ENCODE measurements at places on chromosomes 16 and 17.

GRCh38 chr17:4551796-4552525 lies 3.2 kb downstream of the MYBBP1A start:
- no peak for DNase-seq

DNA sequence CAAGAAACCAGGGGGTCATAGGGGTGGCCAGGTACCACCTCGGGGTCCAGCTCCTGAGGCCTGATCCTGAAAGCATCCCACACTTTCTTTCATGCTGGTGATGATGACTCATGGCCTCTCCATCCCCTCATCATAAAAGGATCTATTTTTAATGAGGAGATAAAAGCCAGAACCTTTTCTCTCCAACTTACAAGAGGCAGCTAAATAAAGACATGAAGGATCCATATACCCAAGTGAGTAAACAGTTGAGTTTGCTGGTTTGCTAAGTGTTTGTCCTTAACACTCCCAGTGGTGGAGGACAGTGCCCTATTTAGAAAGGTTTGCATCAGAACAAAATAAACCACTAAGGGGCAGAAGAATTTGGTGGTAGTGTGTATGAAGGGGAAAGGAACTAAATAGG lies 383.8 kb downstream of the GRIN2A start:
- no peak for DNase-seq

GRCh38 chr17:47924785-47925677 lies 16.3 kb upstream of the PNPO start:
- DNase-seq: no peak

DNA sequence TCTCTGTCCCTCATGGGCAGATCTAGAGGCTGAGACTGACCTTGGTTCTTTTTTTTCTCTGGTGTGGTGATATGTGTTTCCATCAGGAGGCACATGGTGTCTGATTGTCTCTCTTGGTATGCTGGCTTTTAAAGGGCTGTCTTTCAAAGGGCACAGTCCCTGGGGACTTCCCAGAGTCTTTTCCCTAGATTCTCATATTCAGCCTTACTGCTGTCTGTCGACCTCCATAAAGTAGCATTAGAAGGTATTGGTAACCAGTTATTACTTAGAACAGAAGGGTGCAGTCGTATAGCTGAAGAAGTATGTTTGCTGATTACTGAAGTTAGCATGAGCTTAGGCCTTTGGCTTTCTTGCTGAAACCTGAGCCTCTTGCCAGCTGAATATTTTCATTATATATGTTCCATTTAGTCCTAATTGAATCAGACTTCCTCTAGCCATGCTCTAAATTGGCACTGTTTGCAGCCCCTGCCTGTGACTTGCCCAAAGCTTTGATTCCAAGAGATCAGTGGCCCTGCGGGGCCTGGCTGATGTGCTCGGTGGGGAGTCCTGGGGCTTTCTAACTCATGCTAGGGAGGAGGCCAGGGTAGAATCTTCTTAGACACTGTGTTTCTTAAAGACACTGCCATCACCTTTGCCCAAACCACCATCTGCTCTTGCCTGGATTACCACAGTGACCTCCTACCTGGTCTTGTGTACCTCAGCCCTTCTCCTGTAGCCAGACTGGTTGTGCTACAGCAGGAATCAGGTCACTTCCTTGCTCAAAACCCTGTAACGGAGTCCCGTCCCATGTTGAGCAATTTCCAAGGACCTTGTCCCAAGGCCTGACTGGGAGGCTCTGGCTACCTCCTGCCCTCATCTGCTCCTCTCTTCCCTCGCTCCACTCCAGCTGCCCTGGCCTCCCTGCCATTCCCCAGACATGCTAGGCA lies 71.5 kb downstream of the WWP2 start:
- DNase-seq: no peak

- DNase-seq: no peak
Observed at GRCh38 chr17:81537856-81538555, 9.8 kb downstream of the FSCN2 start.

- no peak for DNase-seq
Observed at GRCh38 chr17:72603420-72604242, 482.8 kb downstream of the SOX9 start.

DNA sequence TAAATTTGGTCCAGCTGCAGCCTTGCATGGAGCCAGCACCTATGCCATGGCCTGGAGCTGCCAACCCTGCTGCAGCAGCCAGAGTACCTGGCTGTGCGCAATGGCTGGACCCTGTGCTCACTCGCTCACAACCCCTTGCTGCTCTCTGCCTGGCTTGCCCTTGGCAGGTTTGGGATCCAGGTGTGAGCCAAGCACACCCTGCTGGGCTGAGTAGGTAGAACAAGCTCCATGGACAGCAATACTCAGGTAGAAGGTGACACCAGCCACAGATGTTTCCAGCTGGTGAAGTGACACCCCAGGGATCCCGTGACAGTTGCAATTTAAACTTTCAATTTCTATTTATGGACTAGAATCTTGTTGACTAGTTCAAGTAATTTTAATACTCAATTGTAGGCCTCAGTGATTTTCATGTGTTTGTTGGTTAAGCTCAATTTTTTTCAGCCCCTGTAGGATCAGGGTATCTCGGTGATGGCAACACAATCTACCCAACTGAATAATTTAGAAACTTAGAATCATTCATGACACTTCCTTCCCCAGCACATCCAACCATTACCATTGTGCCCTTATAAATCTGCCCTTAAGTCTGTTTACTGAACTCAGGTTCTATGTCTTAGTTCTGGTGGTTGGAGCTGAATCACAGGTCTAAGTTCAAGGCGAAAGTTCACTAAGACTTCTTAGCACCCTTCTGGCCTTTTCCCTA lies 480.0 kb downstream of the PMP22 start:
- DNase-seq: no peak

DNA sequence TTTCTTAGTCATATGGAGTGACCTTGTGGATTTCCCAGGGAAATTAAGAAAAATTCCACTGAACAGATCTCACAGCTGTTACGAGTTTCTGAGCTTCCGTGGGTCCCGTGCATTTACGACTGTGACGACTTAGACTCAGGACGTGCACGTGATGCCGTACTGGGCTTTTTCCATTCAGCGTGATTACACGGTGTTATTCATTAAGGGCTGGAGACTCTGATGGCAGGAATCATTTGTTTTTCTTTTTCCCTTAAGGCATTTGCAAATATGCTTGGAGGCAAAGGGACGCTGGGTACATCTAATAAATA lies 57.2 kb downstream of the TBC1D16 start:
- DNase-seq: no peak

DNA sequence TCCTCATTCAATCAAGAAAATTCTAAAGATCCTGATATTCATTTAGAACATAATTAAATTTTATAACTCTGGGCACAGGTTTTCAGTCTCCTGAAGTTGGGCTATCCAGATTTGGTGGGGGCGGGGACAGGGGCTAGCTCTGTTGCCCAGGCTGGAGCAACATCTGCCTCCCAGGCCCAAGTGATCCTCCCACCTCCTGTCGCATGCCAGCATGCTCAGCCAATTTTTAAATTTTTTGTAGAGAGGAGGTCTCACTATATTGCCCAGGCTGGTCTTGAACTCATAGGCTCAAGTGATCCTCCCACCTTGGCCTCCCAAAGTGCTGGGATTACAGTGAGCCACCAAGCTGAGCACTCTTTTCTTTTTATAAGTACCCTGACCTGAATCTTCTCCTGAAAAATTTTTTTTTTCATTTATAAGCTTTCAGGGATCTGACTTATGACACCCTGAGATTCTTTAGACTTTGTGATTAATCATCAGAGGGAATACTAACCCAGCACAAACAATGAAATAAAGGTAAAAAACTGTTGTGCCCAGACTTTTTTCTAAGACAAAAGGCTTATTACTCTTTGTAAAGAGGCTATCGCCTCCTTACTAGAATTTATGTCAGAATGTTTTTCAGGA lies 62.6 kb downstream of the TUBD1 start:
- no peak for DNase-seq

DNA sequence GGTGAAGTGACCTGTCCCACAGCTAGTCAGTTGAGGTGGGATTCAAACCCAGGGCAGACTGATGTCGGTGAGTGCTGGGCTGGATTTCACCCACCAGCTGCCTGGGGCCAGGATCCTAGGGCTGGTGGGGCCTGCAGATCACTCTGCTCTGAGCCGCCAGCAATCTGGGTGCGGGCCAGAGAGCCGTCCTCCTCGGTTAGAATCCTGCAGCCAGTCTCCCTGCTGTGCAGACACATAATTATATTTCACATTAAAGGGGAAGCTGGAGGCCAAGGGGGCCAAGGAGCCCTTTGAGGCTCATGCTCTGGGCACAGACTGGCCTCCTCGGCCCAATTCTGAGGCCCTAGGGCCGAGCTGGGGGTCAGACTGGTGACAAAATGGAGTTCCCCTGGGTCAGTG lies 996 bp upstream of the KCNJ12 start:
- no peak for DNase-seq

GRCh38 chr17:49100601-49101000 lies 32.0 kb upstream of the B4GALNT2 start:
- no peak for DNase-seq

GRCh38 chr17:29732613-29733012 lies 109.9 kb upstream of the CORO6 start:
- DNase-seq: no peak

- DNase-seq: no peak
Observed at GRCh38 chr16:26952411-26952810, 114.3 kb upstream of the C16orf82 start.

DNA sequence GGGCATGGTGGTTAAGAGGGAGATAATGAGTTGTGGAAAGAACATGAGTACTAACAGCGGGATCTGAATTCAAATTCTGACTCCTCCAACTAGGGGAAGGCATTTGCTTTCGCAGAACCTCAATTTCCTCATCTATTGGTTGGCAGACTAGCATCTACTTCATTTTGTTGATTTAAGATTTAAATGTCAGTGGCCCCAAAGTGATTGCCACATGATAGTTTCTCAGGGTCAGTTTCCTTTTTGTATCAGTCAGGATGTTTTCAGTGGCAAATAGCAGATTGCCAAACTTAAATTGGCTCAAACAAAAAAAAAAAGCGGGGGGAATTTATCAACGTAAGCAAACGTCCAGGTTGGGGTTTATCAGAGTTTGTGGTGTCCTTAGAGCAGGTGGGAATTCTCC lies 25.1 kb upstream of the NOS2 start:
- DNase-seq: no peak

DNA sequence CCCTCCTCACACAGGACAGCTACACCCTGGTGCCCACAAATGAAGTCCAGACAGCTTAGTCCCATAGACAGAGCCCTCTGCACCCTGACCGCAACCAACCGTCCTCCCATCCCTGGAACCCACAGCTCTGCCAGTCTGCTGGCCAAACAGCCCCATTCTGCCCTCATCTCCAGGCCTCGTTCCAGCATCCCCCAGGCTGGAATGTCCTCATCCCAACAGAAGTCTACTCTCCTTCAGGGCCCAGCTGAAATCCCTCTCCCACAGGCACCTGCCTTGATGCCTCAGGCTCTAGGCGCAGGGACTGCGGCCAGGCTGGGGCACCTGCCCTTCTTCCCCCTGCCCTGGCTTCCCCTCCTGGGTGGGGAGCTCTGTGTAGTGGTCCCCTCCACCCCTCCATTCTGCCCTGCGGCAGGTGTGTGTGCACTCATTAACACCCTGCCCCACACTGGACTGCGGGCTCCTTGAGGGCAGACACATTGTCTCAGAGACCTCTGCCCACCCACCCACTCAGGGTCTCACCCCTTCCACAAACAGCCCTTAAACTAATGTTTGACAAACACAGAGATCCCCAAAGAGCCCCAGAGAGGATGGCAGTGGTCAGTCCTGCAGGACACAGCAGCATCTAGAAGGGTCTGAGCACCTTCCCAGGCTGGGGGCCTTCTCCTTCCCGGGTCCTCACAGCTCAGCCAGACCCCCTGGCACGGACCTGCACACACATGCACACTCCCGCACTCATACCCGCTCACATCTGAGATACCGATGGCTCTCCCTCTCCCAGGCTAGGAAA lies 820 bp downstream of the GRIN2C start:
- DNase-seq: no peak

GRCh38 chr16:58024486-58025350 lies 836 bp upstream of the MMP15 start:
- DNase-seq: no peak

GRCh38 chr17:68424861-68425260 lies 32.4 kb downstream of the WIPI1 start:
- DNase-seq: no peak

- DNase-seq: no peak
Observed at GRCh38 chr16:78504401-78504851, 405.0 kb downstream of the WWOX start.

GRCh38 chr17:9925457-9925856 lies 20.4 kb upstream of the RCVRN start:
- DNase-seq: no peak

- no peak for DNase-seq
Observed at GRCh38 chr16:83794860-83795554, 12.8 kb upstream of the HSBP1 start.

- DNase-seq: no peak
Observed at GRCh38 chr17:15453782-15454181, 13.6 kb downstream of the CDRT4 start.

- DNase-seq: no peak
Observed at GRCh38 chr16:56743840-56744239, 13.9 kb downstream of the NUP93 start.

DNA sequence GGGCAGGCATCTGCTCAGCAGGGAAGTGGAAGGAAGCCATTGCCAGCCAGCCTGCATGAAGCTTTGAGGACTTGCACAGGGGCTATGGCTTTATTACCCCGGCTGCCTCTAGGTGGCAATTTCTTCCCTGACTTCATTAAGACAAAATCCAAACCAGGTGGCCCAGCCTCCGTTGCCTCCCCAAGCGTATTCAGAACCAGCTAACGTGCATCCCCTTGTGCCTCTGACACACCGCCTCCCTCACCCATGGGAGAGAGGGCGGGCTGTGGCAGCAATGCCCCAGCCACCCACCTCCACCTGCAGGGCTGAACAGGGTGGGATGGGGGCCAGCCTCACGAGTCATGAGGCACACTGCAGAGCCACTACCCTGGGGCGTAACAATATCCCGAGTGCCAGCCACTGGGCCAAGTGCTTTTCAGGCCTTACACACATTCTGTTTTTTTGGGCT lies 6.8 kb downstream of the KIFC3 start:
- DNase-seq: no peak

- no peak for DNase-seq
Observed at GRCh38 chr16:5065326-5065725, 430 bp downstream of the C16orf89 start.

DNA sequence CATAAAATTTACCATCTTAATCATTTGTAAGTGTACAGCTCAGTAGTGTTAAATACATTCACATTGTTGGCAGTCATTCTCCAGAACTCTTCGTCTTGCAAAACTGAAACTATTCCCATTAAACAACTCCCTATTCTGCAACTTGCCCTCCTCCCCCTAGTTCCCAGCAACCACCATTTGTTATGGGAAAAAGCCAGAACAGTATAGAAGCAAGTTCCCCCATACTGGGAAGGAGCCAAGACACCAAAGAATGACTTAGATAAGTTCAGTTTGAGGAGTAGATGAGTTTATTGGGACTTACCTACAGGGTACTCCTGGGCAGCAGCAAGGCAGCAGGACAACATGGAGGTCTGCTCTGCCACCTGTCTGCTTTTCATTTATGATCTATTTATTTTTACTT lies 39.3 kb upstream of the TEKT1 start:
- no peak for DNase-seq

- no peak for DNase-seq
Observed at GRCh38 chr17:11557727-11558452, 40.4 kb upstream of the DNAH9 start.

All from renal pelvis (tissue), 12 donors.